ENCODE measurements at places on chromosomes 7 and 10. TPM values are rescaled to one million over a fixed set of nuclear protein-coding genes. Genes with fewer than 3 reads are reported as not detected.

GRCh38 chr7:12951397-12951801 lies 264.0 kb downstream of the ARL4A start:
- peak; percentile 49 for DNase-seq

- no peak for DNase-seq
Observed at GRCh38 chr10:126475074-126475691, 86.9 kb upstream of the ADAM12 start.

DNA sequence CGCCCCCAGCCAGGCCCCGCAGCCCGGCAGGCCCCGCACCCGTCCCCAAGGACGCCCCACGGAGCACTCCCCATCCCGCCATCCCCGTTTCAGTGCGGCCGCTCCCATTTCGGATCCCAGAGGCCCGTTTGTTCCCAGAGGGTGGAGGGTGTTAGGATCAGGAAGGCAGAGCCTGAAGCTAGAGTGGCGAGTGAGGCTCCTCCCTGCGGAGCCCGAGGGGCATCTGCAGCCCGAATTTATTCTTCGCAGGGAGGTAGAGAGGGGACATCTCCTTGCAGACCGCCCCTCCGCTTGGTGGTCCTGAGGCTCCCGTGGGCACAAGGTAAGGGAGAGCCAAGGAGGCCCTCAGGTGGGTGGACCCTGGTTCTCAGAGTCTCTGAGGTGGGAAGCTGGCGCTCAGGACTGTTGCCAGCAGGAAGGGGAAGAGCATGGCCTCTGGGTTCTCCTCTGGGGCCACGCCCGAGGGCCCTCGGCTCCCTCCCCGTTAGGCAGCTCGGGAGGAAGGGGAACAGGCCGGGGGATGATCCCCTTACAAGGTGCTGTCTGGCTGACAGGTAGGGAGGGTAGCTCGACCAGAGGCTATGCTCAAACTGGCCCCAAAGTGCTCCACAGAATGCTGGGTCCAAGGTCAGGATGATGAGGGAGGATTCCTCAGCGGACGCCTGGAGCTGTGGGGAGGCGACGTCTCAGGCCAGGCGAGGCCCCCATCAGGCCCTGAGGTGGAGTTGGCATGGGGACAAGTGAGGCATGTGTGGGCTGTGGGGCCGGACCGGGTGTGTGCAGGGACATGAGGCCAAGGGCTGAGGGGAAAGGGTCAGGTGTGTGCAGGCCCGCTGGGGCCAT lies 17.4 kb downstream of the POLL start:
- DNase-seq = no peak

Gene DKK1
- total RNA-seq = 111 TPM

- no peak for DNase-seq
Observed at GRCh38 chr7:18191862-18192625, 164.4 kb upstream of the PRPS1L1 start.

DNA sequence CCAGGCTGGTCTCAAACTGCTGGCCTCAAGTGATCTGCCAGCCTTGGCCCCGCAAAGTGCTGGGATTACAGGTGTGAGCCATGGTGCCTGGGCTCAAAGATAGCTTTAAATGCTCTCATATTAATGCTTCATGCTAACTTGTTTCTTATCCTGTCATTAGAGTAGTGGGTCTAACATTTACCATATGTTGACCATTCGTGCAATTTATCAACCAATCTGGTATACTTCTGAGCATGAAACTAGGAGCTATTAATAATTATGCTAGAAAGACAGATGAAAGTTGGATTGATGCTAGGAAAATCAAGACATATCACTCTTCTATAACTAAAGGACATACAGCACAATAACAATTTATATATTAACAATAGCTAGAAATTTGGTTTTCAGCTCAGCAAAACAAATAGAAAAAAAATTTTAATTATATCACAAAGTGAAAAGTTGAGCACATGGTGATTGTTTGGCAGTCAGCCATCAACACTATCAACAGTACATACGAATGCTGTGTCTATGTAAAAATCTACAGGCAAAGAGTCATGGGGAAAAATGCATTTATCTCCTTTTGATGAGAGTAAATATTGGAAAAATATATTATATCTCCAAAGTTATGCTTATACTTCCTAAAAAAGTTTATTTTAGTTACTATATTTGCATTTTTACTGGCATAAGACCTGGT lies 112.1 kb upstream of the ABCB5 start:
- no peak for DNase-seq

DNA sequence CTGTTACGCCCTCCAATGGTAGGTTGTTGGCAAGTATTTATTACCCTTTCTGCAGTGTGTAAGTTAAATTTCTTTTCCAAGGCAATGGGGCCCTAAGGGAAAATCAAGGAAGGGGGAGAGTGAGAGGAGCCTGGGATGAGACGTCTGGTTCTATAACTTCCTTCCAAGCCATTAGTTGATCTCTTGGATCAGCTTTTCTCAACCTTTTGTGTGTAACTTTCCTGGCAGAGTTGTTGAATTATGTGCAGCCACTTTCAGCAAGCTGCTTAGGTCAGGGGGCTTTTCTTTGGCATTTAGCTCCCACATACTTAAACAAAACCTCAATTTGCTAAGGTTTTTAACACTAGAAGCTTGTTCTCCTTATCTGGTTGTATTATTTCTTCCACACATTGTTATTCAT lies 127.1 kb downstream of the NXPH1 start:
- DNase-seq = no peak
